ENCODE measurements at places on chromosomes 16 and 17. TPM values are rescaled to one million over a fixed set of nuclear protein-coding genes. Genes with fewer than 3 reads are reported as not detected.

GRCh38 chr16:13866073-13866472 lies 53.9 kb upstream of the ERCC4 start:
- no peak for DNase-seq

GRCh38 chr17:77535892-77536291 lies 395.1 kb downstream of the SEC14L1 start:
- DNase-seq, result no peak

GRCh38 chr16:84481051-84481735 lies 23.3 kb downstream of the MEAK7 start:
- DNase-seq, result no peak

GRCh38 chr16:12661656-12662172 lies 142.0 kb downstream of the CPPED1 start:
- DNase-seq, result no peak

GRCh38 chr17:55632236-55632635 lies 90.4 kb downstream of the TMEM100 start:
- DNase-seq, result no peak

- DNase-seq, result no peak
Observed at GRCh38 chr16:48262631-48263030, 15.3 kb upstream of the ABCC11 start.

DNA sequence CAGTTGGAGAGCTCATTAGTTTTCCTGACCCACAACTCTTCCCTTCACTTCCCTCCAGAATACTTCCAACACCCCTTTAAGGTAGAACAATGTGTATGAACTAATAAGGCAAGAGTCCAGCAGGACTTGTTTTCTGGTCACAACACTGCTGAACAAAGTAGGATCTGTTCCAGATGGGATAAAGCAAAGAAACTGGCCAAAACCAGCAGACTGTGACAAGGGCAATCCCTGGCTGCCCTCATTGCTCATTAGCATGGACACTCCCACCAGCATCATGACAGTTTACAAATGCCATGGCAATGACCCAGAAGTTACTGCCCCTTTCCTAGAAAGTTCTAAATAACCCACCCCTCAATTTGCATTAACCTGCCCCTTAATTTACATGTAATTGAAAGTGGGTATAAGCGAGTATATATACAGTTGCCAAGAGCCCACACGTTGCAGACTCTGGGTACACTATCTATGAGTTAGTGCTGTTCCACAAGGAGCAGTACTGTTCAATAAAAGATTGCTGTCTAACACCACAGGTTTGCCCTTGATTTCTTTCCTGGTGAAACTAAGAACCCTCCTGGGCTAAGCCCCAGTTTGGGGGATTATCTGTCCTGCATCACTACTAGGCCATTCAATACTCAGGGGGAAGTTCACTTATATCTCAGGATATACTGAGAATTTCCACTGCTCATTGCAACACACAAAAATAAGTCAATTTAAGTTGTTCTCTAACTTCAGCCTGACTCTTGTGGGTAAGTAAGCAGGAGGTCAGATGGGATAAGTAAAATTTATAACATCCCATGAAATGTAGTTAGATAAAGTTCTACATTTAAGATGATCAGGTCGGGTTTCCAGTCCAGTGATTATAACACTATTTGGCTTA lies 82.3 kb downstream of the SSH2 start:
- DNase-seq, result no peak

DNA sequence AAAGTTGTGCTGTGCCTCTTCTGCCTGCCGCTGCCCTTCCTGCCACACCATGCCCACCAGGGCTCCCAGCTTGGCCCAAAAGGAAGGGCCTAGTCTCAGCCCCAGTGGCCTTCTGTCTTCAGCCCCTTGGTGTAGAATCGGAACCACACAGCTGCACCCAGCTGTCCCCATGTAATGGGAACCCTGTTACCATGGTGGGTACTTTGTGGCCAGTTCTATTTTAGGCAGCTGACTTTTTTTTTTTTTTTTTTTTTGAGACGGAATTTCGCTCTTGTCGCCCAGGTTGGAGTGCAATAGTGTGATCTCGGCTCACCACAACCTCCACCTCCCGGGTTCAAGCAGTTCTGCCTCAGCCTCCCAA lies 163.3 kb upstream of the GSE1 start:
- no peak for DNase-seq

- no peak for DNase-seq
Observed at GRCh38 chr17:17512866-17513265, 16.7 kb upstream of the RASD1 start.

DNA sequence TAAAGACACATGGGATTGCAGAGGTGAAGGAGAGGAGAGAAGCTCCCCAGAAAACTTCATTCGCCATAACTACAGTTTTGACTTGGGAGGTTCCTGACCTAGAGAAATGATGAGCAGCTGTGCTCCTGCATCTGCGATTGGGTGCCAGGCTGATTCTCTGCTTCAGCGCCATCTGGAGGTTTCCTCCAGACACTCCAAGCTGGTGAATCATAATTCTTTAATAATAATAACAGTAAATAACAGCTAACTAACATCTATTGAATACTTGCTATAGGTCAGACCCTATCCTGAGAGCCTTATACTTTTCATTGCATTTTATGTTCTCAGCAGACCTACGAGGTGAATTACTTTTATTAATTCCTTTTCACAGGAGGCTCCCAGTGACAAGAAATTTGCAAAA lies 575.8 kb downstream of the TOX3 start:
- no peak for DNase-seq

DNA sequence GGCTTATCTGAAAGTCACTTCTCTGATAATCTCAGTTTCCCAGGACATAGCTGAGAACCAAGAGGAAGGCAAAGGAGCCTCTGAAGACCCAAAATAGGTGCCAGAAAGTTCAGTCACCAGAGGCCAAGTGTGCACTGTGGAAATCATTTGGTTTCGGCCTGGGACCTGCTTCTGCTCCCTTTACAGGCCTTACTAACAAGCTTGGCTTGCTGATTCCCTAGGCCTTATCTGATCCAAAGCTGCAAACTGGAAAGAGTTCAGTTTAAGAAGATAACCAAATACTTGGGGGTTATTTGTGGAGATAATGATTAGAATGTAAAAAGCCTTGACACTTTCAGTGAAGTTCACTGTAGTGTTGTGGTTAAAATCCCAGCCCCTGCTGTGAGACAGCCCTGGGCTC lies 17.0 kb downstream of the ITGA3 start:
- DNase-seq, result no peak

DNA sequence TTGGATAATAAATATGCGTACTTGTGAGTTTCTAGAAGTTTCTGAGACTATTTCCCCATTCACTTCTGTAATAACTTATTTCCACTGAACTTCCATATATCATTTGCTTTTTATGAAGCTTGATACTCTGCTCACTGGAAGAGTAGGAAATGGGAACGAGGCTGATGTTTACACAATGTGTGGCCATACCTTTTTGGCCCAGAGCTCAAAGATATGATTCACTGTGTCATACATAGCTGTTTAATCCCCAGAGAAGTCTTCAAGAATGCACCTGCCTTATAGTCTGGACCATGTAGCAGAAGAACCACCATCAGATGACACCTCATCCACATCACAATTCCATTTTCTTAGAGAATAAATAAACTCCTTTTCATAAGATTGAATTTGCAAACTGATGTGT lies 40.3 kb upstream of the TEKT3 start:
- DNase-seq, result no peak

GRCh38 chr17:3532859-3533142 lies 24.8 kb downstream of the TRPV3 start:
- no peak for DNase-seq

- DNase-seq, result no peak
Observed at GRCh38 chr17:7508846-7509245, 24.7 kb downstream of the POLR2A start.

GRCh38 chr17:49670002-49670401 lies 7.9 kb downstream of the SPOP start:
- no peak for DNase-seq

DNA sequence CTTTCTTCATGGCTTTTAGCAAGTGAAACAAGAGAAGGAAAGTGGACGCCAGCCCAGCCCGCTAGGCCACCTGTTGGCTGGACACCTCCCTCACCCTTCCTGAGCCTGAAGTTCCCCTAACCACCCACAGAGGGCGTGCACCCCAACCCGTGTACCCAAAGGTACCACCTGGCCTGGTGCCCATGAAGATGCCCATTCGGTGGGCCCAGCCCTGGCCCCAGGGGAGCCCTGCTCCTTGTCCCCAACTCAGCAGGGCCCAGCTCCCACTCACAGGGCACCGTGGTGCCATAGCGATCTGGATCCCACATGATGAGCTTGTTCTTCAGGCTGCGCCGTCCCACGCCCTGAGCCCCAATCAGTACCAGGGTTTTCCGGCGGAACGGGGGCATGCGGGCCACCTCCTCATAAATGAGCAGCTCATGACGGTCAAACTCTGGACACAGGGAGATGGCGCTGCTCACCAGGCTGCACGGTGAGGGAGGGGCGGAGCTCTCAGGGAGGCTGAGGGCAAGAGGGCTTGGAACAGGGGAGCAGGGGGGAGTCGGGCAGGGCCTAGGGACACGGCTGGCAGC lies 26.8 kb downstream of the MPP2 start:
- no peak for DNase-seq

DNA sequence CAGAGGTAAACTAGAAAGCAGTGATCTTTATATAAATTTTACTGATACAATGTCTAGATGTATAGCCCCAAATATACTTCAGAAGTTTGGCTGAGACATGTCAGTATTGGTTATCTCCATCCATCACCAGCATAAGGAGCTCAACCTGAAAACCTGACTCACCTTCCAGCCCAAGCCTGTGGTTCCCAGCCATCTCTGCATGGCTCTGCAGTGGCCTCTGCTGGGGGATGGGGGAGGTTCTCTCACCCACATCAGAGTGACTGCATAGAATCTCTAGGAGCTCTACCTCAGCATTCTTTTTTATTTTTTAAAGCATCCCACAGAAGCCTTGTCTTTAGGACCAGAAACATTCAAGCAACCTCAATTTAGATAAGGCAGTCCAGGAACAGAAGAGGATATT lies 27.3 kb downstream of the USP7 start:
- no peak for DNase-seq

- no peak for DNase-seq
Observed at GRCh38 chr17:68399638-68400403, 57.5 kb downstream of the WIPI1 start.

DNA sequence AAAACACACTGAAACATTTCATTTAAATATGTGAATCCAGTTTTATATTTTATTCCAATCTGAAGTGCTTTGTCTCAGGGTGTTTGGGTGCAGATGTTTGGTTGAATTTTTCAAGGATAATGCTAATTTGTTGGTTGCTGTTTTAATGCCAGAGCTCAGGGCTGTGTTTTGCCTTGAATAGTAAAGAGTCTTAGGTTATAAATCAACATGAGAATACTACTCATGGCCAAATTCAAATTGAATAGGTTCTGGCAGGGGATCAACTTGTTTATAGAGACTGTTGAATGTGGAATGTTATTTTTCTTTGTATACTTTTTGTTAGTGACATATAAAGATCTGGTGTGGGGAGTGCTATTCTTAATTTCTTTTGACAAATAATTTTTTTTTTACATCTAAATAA lies 18.8 kb downstream of the TOM1L1 start:
- DNase-seq, result no peak

- DNase-seq, result peak; percentile 24
Observed at GRCh38 chr17:32936894-32937500, 9.0 kb downstream of the TMEM98 start.

DNA sequence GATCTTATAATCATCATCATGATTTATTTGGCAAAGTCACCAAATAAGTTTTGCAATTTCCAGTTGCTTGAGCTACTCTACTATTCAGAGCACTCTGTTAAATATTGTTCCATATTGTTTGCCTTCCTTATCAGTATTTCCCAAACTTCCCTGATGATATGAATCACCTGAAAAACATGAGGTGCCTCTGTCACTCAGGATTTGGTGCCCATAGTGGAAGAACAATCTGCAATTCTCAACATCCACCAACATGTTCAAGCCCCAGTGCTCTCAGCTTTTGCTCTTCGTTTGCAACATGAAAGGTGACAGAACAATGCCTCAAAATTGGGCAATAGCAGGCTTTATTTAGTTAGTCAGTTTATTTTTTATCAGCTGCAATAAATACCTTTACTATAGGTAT lies 28.6 kb upstream of the WSB1 start:
- DNase-seq, result no peak

DNA sequence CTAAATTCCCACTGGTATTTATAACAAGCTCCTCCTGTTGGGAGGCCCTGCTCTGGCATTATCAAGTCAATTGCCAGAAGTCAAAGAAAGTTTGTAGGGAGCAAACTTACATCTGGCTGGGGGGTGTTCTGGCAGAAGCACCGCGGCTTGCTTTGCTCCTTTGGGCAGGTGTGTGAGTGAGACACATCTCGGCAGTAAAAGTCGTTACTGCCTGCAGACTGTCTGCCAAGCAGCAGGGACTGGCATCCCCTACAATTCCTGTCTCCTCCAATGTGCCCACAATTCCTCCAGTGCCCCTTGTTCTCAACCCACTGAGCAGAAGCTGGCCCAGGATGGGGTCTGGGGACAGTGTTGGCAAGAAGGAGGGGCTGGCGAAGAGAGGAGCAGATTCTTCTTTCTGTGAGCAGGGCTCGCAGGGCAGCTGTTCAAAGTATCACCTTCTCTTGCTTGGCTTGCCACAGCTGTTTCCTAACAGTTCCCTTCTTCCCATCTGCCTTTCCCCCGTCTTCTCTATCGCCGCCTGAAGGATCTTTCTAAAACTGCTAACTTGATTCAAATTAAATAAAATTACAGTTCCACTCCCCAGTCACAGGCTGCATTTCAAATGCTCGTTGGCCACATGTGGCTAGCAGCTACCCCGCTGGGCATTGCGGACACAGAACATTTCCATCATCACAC lies 30.2 kb downstream of the SPACA3 start:
- no peak for DNase-seq

Gene ACACA
- total RNA-seq, result 92.0 TPM

Gene PIK3R5
- 0.62 TPM for total RNA-seq

Gene HOXB1
- total RNA-seq, result not detected

Gene HIC1
- total RNA-seq, result 3.1 TPM

Gene FAAP100
- total RNA-seq, result 24.2 TPM

Gene EVPL
- not detected for total RNA-seq

Gene ZSCAN10
- not detected for total RNA-seq

Gene KRTAP9-8
- not detected for total RNA-seq

Measured in occipital lobe (tissue), 3 donors.